ENCODE measurements at places on chromosomes 3 and 15.
A peak's percentile ranks its signal among the peaks of the same experiment; 100 is the strongest.

DNA sequence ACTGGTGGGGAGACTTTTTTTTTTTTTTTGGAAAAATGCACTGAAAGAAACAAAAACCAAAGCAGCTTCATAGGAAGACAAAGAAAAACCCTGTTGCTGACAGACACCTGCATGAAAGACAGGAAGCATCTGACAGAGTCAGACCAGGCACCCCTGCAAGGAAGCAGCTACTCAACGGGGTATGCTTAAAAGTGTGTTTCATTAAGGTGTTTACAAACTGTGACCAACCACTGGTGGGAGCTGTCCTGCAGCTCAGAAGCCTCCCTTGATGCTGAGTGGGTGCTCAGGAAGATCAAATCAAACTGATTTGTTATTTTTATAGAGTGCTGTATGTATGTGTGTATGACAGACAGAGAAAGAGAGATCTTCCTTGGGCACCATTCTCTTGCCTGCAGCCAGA is 34.7 kb upstream of the AGBL1 start:
- DNase-seq, result no peak

GRCh38 chr3:146091397-146091796 is 69.6 kb downstream of the PLOD2 start:
- no peak for DNase-seq

DNA sequence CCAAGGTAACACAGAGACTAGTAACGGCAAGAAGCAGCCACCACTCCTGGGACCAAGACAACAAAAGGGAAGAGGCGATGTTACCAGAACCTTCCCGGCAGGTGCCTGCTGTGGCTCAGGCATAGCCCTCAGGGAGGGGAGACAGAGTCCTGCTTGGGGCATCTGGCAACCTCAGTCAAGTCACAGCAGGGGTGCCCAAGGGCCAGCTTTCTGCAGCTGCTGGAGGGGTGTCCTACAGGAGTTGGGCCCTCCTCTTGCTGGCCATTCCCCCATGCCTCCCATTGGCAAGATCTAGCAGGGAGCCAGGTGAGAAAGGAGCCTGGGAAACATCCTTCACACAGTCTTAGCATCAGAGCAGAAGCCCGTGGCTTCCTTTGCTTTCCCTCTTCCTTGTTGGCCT is 197.3 kb upstream of the IL12A start:
- DNase-seq, result no peak

DNA sequence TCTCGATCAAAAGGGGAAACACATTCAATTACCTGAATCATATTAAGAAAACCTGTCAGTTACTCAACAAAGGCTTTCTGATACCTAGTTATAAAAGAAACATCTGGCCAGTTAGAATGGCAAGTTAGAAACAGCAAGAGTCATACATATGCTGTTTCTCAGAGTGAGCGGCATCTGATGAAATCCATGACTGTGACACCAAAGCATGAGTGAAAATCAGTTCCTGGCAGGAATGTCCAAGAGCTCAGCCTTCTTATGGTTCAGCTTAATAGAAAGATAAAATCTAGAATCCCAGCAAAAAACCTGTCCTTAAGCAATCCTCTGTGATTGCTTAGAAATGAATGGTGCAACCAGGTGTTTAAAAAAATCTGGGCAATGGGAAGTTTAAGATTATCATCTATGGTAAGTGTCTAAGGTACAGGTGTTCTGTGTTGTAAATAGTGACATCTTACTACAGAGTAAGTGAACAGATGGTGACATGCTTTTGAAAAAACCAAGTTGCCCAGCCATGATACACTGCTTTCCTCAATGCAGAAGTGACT is 18.8 kb downstream of the B4GALT4 start:
- DNase-seq, result no peak

GRCh38 chr3:126496894-126497850 is 20.4 kb downstream of the UROC1 start:
- no peak for DNase-seq

DNA sequence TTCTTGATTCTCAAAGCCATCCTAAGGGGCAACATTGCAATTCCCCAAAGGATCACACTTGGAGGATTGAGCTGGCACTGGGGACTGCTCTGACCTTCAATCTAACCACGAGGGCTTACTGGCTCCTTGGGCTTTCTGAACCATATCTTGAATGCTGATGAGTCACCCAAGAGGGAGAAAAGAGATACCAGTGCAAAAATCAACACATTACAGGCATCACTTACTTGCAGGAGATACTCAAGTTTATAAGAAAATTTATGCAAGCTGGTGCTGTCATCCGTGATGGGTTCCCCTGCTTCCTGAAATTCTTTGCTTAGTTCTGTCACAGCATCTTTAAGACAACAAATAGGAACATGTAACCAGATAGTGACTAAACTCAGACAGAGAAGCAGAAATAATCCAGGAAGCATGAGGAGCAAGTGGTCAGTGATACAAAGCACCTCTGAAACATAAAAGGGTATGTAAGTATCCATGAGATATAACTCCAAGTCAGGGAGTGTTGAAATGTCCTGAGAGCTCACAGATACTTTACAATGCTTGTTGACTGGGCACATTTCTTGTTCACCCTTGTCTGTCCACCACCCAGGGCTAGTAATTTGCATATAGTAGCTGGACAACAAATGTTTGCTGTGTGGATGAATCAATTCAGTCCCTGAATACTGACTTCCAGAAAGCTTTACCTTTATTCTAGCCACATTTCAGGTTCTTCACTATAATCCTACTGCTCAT is 14.1 kb downstream of the FYCO1 start:
- no peak for DNase-seq

DNA sequence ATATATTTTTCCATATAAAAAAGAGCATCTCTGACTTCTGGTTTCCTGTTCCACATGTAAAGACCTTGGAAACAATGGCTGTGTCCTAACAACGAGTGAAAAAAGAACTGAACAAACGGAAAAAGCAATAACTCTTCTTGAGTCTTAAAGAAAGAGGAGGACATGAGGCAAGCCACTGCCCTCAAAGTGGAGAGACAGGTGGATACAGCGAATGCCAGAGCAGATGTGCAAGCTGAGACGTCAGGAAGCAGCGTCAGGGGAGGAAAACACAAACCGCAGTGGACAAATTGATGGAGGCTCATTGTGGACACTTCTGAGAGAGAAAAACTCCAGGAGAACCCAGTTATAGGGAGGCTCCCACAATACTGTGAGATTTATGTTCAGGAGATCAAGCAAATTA is 208.0 kb upstream of the MME start:
- no peak for DNase-seq

GRCh38 chr3:131630097-131630496 is 127.3 kb upstream of the MRPL3 start:
- DNase-seq, result no peak

GRCh38 chr3:124451630-124452317 is 278.5 kb upstream of the UMPS start:
- no peak for DNase-seq

- no peak for DNase-seq
Measured at GRCh38 chr15:60761505-60761845, 282.5 kb upstream of the ICE2 start.

- no peak for DNase-seq
Measured at GRCh38 chr15:55683376-55683775, 59.6 kb downstream of the PRTG start.

DNA sequence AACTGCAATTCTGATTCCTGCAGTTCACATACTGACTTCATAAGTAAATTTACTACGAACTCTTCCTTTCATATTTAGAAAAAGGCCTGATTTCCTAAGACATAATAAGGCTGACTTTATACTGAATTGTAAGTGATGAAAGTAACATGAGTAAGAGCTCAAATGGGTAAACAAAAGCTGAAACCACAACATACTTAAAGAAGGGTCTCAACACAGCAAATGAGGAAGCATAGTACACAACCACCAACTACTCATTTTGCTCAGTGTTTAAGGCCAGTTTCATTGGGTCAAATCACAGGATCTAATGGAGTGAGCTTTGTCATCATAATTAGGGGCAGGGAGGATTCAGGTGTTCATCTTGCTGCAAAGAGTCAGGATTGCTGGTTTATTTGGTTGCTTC is 81.4 kb downstream of the SETD2 start:
- no peak for DNase-seq

DNA sequence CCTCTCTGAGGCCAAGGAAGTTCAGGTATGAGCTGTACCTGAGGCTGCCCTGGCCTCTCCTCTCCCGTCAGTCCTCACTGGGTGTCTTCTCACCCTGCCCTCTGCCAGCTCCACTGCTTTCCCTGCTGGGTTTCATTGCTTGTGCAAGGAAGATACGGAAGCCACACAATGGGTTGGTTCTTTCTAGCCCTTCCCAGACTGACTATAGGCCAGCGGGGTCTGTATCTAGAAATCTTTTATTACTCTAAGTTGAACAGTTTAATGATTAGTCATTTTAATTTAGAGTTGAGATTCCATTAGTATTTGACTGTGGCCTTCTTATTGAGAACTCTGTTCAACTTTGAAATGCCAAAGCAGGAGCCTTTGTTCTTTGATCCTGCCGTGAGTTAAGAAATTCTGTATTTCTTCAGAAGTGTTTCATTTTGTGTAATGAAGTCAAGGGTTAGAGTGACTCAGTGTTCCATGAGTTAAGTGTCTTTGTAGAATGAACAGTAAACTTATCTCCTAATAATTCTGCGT is 16.2 kb downstream of the C3orf62 start:
- DNase-seq, result no peak

DNA sequence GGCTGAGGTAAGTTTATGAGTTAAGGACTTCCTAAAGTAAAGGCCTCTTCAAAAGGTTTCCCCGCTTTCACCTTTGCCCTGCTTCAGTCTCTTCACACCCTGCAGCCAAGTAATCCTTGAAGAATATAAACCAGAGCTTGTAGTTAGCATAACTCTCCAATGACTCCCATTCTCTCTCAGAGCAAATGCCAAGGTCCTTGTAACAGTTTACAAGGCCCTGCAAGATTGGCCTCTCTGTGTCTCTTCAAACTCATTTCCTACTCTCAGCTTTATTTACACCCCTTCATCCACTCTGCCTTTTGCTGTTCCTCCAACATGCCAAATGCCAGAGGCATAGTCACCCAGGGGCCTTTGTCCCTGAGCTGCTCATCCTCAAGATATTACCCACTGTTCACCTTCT is 60.5 kb upstream of the MME start:
- DNase-seq, result no peak

GRCh38 chr3:120469440-120469839 is 18.6 kb upstream of the FSTL1 start:
- DNase-seq, result no peak

DNA sequence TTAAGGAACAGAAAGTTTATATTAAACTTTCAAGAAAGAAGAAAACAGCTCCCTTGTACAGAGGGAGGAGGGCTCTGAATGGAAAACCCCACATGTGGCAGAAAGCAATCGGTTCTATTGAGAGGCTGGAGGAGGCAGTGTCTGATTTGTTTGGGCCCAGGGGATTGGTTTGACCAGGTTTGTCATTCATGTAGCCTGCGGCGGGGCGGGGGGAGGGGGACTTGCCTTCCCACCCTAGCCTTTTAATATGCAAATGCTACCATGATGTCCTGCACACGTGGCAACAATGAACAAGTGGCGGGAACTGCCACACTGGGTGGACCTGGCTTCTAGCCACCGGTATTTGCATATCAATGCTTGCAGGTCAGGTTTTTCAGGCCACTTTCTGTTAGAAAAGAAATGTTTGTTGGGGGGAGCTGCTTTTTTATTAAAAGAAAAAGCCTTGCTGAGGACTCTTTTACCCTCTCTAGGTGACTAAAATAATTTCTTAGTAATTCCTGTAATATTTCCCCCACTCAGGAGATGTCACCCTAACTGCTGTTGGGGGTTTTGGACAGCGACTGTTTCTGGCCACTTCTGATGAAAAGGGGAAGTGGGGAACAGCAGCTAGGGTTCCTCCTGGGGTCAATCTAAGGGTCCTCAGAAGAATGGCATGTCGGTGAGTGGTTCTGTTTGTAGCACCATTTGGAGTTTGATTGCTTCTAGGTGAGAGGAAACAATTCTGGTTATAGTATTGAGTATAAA is 691.2 kb downstream of the TBL1XR1 start:
- peak; percentile 48 for DNase-seq

- no peak for DNase-seq
Measured at GRCh38 chr3:157618075-157618760, 115.0 kb upstream of the VEPH1 start.

- DNase-seq, result no peak
Measured at GRCh38 chr3:25246913-25247312, 181.2 kb upstream of the RARB start.

GRCh38 chr3:193978486-193978885 is 157.5 kb upstream of the HES1 start:
- no peak for DNase-seq

DNA sequence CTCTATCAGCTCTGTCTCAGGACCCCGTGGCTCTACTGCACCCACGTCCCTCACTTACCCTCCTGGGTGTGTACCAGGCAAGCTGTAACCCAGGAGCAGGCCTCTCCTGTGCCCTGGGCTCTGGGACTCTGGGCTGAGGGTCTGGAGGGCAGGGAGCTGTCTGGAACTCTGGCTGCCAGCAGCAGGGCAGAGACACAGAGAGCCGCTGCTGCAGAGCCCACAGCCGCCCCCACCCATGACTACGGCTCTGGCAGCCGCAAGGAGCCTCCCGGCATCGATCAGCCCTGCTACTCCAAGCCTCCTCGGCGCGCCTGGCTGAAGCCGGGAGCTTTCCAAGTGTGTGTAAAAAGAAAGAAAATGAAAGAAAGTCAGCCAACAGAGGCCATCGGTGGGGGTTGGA is 103.7 kb upstream of the ATP2B2 start:
- DNase-seq, result no peak
